ACHN (cell line): ENCODE measurements at places on chromosomes 12 and 14.

GRCh38 chr14:65866886-65867285 is 454.4 kb downstream of the FUT8 start:
- DNase-seq, result no peak

- DNase-seq, result no peak
Observed at GRCh38 chr12:62865937-62866336, 69.0 kb downstream of the PPM1H start.

- DNase-seq, result peak; percentile 84
Observed at GRCh38 chr12:4562034-4562657, at the start of gene DYRK4. Gene DYRK4 (plus strand): TSS chr12:4562208. CDS start chr12:4562246, 38 bp downstream.

DNA sequence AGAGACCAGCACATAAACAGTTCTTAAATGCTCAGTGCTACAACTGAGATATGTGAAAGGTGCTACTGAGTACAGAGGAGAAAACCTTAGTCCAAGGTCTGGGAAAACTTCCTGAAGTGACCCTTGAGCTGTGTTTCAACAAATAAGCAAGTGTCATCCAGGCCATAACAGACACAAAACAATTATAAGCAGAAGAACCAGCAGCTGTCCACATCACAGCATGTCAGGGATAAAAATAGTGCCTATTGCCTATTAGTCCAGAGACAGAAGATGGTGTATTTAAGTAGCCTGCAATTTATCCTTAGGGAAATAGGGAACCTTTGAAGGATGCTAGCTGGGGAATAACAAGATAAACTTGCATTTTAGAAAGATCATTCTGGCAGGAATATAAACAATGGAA is 237.8 kb downstream of the SPTSSA start:
- DNase-seq, result no peak

GRCh38 chr12:67690656-67691055 is 42.1 kb downstream of the DYRK2 start:
- no peak for DNase-seq

- peak; percentile 46 for DNase-seq
Observed at GRCh38 chr12:105330931-105331804, 677 bp downstream of the C12orf75 start.

GRCh38 chr12:83826112-83826511 is 1086.5 kb downstream of the SLC6A15 start:
- DNase-seq, result peak; percentile 61

GRCh38 chr14:88327497-88327896 is 4.4 kb upstream of the KCNK10 start:
- DNase-seq, result no peak
